ENCODE measurements at places on chromosomes 12 and 14. TPM values are rescaled to one million over a fixed set of nuclear protein-coding genes. Genes with fewer than 3 reads are reported as not detected.

The CFAP73 gene
- total RNA-seq = not detected

The PTHLH gene
- 5.4 TPM for total RNA-seq

The LRRC10 gene
- not detected for total RNA-seq

DNA sequence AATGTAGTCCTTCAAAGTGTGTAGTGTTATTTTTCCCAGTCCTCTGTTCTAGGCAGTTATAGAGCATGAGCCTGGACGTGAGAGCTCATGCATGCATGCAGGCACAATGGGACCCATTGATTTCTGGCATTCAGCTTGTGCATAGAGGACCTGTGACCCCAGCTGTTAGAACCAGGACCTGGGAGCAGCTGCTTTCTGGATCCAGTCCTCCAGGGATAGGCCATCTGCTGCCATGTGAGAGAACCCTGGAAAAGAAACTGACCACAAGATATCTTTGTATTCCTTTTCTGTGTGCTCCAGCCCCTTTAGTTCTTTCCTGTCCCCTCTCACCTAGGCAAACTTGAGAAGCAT is 76.9 kb downstream of the SUSD6 start:
- DNase-seq = no peak

DNA sequence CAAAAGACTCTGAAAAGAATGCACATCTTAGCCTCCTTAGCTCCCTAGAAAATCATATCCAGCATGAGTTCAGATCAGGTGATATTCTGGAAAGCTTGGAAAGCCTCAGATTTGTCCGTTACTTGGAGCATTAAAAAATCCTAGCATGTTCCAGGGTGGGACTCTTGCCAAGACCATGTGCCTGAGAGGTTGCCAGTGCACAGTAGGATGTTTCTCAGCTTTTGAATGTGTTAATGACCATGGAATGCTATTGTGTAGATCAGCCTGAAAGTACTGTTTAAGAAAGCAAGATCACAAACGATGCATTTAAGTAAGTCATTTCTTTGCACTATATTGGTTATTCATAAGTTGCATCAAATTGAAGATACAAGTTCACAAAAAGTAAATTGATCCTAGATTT is 230.5 kb downstream of the ETNK1 start:
- no peak for DNase-seq

GRCh38 chr14:95507701-95508103 is 8.7 kb downstream of the SYNE3 start:
- peak; percentile 90 for DNase-seq

DNA sequence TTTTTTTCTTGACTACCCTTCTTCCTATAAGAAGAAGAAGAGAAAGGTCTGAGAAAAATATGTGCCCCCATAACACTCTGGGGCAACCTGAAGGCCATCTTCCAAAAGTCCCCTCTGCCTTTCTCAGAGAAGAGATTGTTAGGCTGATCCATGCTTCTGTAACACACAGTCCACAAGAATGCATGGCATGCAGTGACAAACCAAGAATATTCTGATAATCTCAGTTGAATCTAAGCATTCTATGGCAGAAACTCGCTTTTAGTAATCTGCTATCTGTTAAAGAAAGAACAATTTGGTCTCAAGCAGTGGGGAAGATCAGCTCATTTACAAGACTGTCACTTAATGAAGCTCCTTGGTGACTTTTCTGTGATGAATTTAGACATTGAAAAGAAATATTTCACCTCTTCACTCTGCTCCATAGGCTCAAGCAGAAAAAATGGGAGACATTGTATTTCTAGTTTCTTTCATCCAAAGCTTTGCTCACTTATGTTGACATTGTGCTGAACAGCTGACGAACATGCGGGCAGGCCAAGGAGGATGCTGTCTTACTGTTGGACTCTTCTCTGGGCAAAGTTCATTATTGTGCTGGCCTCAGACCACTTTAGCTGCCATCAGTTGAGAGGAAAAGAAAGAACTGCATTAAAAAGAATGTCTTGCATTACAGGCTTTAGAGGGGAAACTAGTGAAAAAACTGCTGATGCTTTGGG is 957.1 kb downstream of the DIO2 start:
- no peak for DNase-seq

- no peak for DNase-seq
These were observed 39.7 kb upstream of the STAB2 start for GRCh38 chr12:103547376-103547775.

GRCh38 chr12:51755251-51755650 is 93.3 kb downstream of the FIGNL2 start:
- DNase-seq = no peak
